Stimulated activated CD8-positive, alpha-beta memory T cell treated with anti-CD3 and anti-CD28 coated beads, Interleukin-7, amount 100 ng/mL, for 1 hour (primary cell): ENCODE measurements at places on chromosomes 4 and X.

DNA sequence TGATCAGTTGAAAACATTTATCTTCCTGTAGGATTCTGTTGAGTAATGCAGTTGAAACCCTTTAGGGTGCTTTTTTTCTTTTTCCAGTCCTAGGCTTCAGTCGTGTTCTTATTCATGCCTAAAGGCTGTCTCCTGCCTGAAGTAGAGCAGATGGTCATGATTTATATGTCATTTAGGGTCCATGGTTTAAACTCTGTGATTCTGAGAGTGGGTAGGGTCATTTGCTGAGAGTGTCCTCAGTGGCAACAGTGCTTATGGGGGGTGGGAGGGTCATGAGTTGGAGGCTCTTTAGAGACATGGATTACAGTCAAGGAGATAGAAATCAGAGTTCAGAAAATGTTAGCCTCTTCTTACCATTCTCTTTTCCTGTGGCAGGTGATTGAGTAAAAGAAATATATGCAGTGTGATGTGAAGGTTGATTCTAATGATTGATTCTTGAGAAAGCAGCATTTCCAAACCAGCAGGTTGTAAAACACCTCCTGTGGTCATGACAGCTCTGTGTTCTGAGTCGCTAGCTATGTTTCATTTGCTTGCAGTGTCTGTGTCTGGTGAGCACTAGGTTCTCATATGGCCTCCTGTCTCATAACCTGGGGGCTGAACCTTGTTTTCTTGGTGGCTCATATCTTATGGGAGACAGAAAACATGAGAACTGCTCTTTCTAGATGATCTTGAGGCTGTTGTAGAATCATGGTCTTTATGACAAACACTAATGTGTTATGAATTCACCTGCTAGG lies 60.4 kb downstream of the JADE1 start:
- no peak for DNase-seq

DNA sequence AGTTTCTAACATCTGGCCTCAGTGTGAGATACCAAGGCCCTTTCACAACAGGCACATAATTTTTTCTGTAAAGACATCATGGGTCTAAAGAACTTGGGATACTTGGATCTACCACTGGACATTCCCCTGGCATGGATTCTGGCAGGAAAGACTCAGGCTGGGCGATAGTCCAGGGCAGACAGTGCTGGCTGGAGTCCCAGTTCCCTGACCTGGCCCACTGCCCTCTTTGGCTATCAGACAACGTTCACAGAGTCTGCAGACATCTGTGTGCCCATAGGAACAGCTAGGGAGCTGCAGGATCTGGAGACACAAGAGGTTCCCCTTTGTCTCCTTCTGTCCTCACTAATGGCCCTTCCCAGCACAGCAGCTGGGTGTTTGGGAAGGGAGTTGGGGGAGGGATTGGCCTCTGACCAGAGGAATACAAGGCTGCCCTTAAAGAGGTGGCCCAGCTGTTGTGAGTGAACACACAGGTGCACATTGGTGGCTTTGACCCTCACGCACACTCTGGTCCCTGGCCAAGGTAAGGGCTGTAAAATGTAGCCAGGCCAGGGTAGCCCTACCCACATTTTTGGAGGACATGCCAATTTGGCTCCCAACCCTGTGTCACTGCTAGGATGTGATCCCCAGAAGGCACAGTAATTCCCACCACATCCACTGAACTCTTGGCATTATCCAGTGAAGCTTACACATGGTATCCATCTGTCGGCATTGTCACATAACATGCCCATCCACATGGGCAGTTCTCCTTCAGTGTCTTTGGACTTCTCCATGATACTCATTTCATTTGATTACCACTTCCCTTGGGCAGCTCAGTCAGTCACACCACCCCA lies 72.3 kb downstream of the SOX3 start:
- DNase-seq, result no peak

DNA sequence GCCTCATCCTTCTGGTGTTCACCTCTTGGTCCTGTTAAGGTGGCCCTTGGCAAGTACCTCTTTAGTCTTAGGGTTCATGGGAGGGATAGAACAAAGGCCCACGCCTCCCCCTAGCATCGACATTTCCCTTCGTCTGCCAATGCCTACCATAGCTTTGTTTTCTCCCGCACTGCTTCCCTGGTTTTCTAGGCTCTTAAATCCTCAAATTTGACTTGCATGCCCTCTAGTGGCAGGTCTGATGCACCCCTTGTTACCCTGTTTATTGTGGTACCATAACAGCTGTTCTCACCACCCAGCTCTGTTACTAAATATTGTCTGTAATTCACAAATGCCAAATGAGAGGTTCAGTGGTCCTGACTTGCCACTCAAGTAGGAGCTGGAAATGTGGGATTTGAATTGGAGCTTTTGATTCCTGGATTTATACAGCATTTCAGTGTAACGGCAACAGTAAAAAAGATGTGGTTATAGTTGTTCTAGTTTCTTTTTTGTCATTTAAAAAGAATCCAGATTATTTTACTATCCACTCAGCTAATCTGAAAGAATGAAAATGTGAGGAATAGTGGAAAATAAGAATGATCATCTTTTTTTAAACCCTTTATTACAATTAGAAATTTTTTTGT lies 100.1 kb downstream of the REPS2 start:
- peak; percentile 0 for DNase-seq

DNA sequence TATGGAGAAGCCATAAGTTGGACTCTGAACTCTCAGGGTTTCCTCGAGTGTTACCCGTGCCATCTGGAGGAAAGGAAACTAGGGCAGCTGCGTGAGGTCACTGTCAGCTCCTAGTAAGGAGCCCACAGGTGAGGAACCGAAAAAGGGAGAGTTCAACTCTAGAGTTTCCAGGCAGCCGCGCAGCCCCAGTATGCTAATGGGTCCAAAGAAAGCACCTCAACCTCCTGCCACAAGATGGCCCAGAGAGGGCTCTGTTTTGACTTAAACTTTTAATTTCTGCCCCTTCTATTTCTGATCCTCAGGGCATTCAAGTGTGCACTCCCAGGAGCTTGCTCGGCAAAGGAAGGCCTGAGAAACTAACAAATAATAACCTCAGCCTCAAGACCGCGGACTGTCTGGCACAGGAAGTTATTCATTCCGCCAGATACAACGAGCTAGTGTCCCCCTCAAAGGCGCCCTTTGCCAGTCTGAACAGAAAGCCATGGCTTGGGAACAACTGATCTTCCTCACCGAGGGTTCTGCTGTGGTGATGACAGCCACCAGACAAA lies 13.9 kb downstream of the SCARB2 start:
- no peak for DNase-seq

DNA sequence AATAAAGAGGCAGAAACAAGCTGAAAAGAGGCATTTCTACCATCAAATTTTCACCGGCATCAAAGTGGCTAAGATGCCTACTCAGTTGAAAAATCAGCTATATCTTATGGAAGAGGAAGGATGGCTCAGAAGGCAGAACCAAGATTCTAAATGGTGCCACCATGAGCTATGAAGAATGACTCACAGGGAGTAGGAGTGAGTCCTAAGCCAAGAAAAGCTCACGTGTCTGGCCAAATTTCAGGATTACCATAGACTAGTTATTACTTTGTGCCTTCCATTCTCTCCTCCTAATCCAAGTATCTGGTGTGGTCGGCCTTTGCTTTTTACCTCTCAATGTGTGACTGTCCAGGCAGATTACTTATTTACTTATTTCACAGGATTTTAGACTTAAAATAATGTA lies 54.8 kb downstream of the BMP3 start:
- no peak for DNase-seq

DNA sequence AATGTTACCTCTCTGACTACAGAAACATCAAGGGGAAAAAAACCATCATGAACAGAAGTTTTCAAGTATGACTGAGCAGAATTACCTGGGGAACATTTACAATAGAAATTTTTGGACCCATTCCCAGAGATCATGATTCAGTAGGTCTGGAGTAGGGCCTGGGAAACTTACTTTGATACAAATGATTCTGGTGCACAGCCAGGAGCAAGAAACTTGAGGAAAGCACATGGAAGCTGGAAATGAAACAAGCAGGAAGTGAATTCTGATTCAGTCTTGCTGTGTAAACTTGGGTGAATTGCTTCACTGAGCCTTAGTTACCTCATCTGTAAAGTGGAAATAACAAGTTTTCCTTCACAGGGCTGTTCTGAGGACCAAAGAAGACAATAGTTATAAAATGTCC lies 192.5 kb upstream of the TAPT1 start:
- DNase-seq, result no peak

- DNase-seq, result no peak
Observed at GRCh38 chr4:1491328-1492141, 85.3 kb upstream of the NKX1-1 start.

DNA sequence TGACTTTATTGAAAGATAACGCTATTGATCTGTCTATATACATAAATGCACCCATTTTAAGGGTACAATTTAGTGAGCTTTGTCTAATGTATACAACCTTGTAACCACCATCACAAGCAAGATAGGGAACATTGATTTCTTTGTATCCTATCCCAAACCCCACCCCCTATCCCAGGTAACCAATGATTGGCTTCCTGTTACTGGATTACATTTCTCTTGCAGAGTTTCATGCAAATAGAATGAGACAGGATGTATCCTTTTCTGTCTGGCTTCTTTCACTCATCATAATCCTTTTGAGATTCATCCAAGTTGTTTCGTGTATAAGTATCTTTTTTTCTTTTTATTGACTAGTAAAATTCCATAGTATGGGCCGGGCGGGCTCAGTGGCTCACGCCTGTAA lies 1.6 kb upstream of the GRIPAP1 start:
- no peak for DNase-seq

DNA sequence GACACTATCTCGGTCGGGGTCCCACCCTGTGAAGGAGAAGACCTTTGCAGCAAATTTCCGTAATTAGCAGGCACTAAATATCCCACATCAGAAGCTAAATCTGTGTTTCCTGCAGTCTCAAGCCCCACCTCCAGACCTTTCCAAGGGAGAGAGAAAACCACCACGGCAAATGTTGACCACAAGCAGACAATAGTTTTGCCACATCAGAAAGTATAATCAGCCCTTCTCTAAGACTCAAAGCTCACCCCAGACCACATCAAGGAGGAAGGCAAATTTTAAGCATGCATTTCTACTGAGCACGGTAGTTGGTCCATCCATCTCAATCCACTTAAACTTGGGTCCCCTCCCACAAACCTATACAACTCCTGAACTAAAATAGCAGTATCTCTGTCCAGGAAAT lies 398.5 kb downstream of the GPM6A start:
- DNase-seq, result no peak

- no peak for DNase-seq
Observed at GRCh38 chr4:122906859-122907305, 15.5 kb downstream of the NUDT6 start.

- DNase-seq, result no peak
Observed at GRCh38 chrX:39603230-39603629, 494.5 kb downstream of the BCOR start.

GRCh38 chr4:74755486-74755885 lies 38.8 kb downstream of the BTC start:
- DNase-seq, result no peak

DNA sequence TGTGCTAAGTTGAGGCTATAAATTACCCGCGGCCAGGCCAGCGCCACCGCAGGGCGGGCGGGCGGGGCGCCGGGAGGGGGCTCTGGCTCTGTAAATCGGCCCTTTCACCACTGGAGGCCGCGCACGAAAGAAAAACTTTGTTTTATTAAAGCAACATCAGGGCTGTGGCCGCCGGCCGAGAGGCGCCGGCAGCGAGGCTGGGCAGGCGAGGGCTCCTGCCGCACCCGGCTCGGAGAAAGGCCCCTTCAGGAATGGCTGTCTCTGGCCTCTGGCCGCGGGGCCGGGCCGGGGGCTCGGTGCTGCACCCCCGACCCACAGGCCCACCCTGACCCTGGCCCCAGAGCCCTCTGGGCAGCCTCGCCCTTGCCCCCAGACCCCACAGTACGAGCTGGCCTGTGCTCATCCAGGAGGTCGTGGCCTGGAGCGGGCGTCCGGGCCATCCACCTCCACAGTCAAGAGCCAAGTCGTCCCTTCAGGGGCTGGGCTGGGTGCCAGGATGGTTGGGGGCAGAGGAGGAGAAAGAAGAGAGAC lies 29.5 kb upstream of the FGFR3 start:
- no peak for DNase-seq

DNA sequence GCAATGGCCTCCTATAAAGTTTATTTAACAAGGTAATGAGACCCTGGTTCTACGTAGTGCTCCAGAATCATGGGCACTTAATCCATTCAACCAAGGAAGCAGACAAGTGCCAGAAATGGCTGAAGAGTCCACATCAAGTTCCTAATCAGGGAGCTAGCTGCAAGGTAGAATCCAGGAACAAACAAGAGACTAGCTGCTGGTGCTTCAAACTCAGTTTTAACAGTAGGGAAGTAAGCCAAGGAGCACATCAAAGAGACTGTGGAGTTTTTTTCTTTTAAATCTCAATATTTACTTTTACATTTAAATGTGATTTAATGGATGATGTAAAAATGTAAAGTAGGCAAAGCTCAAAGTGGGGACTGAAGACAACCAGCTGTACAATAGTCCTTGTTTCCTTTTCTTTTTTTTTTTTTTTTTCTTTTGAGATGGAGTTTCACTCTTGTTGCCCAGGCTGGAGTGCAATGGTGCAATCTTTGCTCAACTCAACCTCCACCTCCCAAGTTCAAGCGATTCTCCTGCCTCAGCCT lies 630.4 kb downstream of the CCSER1 start:
- no peak for DNase-seq

DNA sequence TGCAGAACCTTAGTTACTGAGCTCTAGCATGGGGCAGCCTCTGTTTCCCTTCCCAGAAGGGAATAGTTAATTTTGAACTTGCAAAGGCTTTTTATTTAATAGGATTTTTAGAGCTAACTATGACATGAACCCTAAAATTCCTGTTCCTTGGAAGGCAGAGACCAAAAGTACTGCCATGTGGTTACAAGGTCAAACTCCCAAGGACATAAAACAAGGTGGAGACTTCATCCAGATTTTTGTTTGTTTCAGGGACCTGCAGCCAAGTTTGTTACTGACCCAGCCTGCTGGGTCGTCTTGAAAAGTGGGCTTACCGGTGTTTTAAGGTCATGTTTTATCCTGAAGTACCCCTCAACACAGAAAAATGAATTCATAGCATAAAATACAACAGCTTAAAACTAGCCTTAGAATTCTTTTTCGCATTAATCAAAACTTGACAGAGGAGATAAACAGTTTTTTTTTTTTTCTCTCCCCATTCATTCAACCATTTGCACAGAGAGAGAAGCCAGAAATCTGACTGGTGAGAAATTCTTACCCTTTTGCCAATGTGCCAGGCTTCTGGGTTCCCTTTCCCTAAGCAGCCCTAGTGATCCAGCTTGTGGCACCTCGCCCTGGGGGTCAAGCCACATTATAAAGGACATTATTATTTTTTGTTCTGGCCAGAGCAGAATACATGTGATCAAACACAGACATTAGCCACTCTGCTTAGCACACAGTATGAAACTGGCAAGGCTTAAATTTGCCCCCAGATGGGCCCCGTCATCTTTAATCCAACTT lies 21.5 kb upstream of the GRPEL1 start:
- DNase-seq, result no peak

- no peak for DNase-seq
Observed at GRCh38 chrX:65598559-65599147, 64.1 kb upstream of the LAS1L start.
